ENCODE measurements at places on chromosomes 16 and 17.
A peak's percentile ranks its signal among the peaks of the same experiment; 100 is the strongest.

DNA sequence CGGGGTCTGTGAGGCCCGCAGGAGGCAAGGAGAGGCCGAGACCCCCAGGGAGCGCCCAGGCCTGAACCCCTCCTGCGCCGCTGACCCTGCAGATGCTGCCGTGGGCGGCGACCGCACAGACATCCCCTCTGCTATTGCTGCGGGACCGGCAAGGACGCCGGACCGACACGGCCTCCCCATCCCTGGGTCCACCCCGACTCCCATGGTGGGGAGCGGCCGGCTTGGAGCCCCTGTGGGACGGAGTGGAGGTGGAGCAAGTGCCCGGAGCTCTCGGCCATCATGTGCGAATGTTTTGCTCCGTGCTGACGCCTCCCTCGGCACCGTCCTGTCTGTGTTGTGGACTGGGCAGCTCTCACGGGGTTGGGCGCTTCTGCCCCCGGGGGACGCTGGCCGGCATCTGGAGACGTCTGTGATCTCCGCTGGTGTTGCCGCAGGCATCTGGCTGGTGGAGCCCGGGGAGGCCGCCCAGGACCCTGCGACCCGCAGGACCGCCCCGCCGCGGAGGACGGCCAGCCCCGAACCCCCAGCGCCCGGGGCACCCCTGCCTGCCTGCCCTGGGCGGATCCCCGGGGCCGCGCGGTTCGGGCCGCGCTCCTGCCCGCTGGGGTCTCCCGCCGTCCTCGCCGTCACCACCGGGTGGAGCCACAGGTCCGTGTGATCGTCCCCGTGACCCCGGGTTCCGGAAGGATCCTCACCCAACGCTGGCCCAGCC, 12.8 kb upstream of the GNG13 start:
- DNase-seq, result peak; percentile 39

DNA sequence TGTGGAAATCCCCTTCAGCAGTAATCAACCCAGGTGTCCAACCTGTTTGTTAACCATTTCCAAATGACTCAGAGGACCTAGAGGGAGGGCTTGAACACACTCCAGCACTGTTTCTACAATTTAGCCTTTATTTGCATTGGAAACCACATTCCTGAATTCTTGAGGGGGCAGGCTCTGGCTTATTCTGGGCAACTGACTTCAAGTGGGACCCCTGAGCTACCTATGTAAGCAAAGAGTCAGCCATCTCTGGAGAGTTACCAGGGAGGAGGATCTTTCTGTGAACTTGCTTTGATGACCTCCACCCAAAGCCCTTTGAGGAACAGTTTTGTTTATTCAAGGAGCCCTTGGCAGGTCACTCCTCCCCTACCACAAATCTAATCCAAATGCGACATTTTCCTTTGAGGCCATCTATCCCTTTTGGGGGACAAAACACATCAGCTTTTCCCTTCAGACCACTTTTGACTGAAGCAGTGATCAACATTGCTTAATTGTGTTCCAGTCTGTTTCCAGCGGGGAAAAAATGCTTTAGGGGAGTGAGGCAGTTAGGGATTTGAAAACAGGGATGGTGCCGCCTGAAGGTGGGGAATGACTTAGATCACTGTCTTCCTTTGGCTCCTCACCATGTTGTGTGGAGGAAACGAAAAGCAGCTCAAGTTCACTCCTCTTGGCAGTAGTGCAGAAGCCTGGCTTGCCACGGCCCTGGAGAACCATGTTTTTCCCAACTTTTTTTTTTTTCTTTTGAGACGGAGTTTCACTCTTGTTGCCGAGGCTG, 46.2 kb downstream of the TUBD1 start:
- no peak for DNase-seq

DNA sequence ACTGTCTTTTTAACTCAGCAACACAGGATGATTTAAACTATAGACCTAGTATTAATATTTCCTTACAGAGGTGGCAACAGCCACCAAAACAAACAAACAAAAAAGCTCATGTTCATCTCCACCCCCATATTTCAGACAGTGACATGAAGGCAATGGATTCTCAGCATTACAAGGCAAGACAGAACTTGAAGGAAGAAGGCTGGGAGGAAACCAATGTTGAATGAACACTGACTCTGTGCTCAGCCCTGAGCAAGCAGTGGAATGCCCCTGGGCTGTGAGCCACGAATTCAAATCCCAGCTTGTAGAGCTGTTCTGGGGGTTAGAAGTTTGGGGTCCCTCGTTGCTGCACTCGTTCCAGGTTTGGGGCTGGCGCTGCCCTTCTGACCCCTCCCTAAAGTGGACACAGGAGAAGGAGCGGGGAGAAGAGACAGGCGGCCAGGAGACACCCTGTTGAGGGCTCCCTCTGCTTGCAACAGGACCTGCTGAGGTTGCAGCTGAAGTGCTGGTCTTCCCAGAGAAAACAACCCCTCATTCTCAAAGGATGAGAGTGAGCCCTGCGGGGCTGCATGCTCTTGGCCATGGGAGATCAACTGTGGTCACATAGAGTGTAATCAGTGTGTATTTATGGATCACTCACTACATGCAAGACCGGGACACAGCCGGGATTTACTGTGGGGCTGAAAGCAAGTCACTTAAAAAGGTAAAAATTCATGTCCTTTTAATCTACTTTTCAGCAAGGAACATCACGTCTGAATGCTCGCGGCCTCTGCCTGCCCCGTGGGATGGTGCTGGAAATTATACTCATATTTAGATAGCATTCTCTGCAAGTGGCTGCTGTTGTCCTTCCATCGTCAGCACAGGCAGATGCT, 34.3 kb downstream of the MYH3 start:
- no peak for DNase-seq

GRCh38 chr17:60170835-60171752, 21.3 kb downstream of the CA4 start:
- DNase-seq, result no peak

- DNase-seq, result no peak
Measured at GRCh38 chr17:7956228-7956965, 24.4 kb downstream of the CNTROB start.

DNA sequence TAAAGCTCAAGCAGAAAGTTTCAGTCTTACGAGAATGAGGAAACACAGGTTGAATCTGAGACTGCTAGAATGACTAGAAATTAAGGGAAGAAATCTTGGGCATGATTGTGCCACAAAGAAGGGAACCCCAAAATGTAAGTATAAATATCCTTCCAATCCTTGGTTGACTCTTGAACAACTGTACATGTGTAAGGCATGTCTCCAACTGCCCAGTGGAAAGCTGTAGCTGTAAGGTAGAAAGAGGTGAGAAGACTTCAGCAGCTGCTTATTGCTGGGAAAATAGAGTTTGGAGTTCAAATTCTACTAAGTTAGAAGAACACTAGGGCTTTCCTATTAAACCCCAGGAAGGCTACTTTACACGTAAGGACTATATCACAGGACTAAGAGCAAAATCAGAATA, 59.7 kb upstream of the NACA2 start:
- DNase-seq, result no peak

DNA sequence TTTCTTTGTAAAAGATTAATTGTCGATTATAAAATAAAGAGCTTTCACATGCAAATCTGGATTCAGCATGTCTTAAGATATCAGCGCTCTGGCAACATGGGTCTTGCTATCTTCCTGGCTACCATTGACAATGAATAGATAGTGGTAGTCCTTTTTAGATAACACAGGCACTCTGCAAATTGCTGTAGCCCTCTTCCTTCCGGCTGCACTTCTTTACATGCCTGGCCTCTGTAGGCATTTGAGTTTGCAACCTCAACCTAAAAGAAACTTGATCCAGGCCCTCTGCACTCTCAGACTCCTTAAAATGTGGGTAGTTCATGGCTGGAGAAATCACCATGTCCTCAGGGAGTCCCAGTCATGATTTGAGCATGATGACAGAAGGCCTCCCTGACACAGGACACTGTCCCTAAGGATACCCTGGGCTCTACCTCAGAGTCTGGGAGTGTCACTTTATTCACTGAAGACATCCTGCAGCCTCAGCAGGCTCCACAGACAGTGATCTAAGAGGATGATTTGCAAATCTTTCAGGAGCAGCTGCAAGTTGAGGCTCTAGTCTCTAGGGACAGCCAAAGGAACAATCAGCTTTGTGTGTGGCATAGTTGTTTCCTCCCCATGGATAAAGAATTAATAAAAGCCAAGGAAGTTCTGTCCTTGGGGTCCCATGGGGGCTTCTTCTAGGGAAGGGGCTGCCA, 529.4 kb downstream of the RBFOX1 start:
- DNase-seq, result no peak

DNA sequence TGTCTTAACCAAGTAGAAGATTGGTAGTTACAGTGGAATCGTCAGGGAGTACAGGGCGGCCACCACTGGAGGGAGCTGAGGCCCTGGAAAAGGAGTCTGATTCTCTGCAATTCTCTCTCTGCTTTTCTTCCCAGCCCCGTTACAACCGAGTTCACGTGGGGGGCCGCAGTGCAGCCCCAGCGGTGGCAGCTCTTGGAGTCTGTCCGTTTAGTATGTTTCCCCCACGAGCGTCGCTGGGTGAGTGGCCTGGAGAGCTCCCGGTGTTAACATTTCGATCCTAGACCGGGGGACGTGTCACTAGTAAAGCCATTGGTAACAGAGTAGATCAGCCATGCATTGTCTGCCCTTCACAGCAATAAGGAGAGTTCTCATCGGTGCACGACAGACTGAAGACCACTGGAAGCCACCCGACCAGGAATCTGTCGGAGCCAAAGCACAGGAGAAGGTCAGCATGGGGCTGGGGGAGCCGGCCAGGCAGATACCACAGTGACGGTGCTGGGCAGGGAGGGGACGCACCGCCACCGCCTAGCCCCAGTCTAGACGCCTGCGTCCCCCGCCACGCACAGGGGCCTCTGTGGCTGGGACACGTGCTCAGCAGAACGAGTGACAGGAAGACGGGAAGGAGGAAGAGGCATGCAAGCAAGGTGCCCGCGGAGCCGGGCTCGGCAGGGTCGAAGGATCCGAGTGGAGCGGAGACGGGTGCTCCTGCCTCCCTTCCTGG, 15.7 kb downstream of the SLC16A3 start:
- DNase-seq, result no peak

DNA sequence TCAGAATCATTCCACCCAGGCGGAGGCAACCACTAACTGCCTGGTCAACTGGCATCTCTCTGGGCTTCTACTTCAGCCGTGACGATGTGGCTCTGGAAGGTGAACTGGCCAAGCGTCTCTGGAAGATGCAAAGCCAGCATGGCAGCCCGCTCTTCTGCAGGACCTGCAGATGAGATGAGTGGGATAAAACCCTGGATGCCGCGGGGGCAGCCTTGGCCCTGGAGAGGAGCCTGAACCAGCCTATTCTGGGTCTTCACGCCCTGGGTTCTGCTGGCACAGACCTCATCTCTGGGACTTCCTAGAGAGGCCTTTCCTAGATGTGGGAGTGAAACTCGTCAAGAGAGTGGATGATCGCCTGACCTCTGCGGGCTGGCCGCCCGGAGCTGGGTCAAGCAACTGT, 10.6 kb downstream of the UBB start:
- no peak for DNase-seq

DNA sequence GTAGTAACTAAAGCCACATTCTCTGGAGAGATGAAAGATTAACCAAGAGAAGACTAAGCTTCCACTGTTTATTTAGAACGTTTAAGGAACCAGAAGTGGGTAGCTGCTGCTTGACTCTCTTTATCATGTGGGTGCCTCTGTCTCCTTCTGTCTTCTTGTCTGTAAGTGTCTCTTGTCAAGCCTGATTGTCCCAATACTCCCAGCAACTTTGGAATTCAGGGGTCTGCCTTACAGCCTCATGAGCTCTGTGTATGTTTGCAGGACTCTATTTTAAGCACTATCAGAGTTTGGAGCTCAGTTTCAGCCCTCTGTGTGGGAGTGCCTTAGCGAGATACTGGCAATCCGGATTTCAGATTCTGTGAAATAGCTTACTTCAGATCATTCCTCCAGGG, 29.3 kb upstream of the SPACA3 start:
- DNase-seq, result no peak

DNA sequence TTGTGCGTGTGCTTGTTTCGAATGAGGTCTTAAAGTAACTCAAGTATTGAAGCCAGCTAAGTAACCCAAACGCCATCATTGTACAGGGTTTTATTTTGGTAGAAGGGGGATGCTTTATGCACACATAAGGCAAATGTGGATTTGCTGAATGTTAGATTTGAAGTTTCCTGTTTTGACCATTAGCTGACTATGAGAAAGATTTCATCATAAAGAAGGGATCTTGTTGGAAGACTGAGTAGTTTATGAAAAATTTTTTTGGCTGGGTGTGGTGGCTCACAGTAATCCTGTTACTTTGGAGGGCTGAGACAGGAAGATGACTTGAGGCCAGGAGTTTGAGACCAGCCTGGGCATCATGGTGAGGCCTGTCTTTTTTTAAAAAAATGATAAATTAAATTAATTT, 10.0 kb upstream of the ZFP3 start:
- DNase-seq, result no peak

DNA sequence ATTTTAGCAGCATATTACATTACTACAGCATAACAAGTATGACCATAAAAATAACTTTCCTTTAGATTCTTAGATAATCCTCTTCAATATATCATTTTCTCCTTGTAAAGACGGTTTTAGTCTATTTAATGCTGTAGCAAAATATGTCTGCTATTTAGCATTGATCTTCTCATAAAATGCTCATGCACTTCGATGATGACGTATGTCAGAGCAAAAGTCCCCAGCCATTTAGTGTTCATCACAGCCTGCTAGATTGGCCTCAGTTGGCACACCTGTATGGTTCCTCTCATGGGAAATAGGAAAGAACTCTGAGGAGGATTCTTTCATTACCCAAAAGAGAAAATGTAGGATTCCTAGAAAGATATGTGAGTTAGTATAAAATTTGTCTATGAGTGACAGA, 232.2 kb downstream of the MAP2K6 start:
- DNase-seq, result no peak

- DNase-seq, result no peak
Measured at GRCh38 chr17:4514206-4514605, 15.5 kb downstream of the SPNS2 start.

- no peak for DNase-seq
Measured at GRCh38 chr16:75379339-75379738, 54.0 kb downstream of the CFDP1 start.

DNA sequence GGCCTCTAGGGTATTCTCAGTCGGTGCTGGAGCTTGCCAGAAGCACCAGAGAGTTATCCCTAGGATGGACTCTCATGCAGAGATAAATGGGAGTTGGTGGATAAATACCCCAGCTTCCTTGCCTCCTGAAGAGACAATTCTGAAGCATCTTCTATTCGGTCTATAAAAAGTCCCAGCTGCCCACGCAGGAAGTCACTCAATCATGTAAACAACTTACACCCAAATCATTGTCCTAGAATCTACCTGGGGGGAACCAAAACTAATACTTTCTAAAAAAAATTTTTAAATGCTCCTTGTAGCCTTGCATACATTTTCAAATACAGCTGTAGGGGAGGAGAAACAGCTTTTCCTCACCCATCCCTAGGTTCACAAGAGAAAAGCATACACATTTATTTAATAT, 66.6 kb upstream of the ELAC2 start:
- DNase-seq, result no peak

- DNase-seq, result no peak
Measured at GRCh38 chr16:11994143-11995119, 17.9 kb downstream of the SNX29 start.

DNA sequence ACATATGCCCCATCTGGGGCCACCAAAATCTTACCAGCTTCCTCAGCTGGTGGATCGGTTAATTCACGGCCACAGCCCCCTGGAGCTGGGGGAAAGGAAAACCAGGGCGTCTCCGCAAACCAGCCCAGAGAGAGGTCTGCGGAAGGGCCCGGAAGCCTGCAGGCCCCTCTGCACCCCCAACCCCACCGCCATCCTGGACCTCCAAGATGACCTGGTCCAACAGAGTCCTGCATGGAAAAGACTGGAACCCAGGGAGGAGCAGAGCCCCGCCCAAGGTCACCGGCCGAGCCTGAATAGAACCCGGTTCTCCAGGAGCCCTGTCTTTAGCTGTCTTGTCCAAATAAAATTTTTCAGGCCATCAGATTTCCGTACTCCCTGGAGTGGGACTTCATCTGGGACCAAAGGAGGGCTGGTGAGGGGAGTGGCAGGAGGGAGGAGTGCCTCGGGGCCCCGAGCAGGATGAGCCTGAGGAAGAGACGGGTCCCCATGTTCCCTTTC, 37.4 kb upstream of the NDRG4 start:
- no peak for DNase-seq

Data from activated T-cell treated with anti-CD3 and anti-CD28 coated beads for 4 hours (primary cell).